ENCODE measurements at places on chromosomes 1 and 21. TPM values are rescaled to one million over a fixed set of nuclear protein-coding genes. Genes with fewer than 3 reads are reported as not detected.

FGR gene
- not detected for total RNA-seq

TRMT1L gene
- 20.4 TPM for total RNA-seq

LY9 gene
- not detected for total RNA-seq

- DNase-seq: peak; percentile 75
These were observed 15.5 kb upstream of the MAP3K7CL start for GRCh38 chr21:29114765-29115500.

DNA sequence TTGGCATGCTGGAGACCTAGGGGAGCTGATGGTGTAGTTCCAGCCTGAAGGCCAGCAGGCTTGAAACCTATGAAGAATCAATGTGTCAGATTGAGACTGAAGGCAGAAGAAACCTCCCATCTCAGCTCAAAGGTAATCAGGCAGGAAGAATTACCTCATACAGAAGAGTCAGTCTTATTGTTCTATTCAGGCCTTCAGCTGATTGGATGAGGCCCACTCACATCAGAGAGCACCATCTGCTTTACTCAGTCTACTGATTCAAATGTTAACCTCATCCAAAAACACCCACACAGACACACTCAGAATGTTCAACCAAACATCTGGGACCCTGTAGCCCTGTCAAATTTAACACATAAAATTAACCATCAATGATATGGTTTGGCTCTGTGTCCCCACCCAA, 13.7 kb upstream of the CCN1 start:
- DNase-seq: no peak

- DNase-seq: no peak
These were observed 6.7 kb downstream of the ELF3 start for GRCh38 chr1:202016811-202017748.

DNA sequence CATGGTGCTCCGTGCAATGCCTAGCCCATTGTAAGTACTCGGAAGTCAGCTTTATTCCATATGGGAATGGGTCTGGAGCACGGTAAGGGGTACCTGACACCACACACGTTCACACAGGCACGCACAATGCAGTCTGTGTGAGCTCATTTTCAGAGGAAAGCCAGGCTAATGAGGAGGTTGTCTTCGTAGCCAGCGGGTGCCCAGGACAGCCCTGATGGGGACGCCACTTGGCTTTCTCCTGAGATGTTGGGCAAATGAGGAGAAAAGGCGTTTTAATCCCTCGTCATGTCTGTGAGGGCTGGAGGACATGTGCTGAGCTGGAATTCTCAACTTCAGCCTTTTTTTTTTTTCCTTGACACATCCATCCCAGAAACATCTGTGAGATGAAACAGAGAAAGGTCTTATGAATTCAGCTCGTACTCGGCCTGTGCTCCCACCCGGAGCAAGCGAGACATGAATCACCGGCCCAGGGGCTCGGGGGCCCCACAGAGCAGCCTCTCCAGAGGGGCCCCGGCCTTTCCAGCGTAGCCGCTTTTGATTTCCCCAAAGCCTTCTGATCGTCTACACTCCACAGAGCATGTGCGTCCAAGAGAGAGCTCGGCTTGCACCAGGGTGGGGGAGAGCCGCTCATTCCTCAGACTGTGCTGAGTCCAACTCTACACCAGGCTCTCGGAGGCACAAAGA, 125.1 kb downstream of the EPHB2 start:
- no peak for DNase-seq

DNA sequence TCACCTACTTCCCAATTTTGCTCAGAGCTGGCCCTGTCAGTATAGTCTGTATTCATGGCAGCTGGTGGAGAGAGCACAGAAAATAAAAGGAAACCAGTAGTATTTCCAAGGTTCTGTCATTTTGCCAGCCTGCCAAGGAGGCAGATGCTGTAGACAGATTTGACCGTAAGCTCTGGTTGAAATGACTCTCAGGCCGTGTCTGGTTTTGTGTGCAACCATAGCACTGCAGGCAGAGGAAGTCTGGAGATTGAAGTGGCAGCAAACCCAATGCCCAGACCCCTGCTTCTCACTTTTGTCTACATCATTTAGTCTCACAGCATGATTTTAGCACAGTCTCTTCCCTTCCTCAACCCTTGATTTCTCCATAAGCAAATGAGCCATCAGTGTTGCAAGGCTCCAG, 291.7 kb downstream of the PAPPA2 start:
- no peak for DNase-seq

GRCh38 chr1:224061436-224061835, 52.5 kb upstream of the FBXO28 start:
- DNase-seq: no peak

DNA sequence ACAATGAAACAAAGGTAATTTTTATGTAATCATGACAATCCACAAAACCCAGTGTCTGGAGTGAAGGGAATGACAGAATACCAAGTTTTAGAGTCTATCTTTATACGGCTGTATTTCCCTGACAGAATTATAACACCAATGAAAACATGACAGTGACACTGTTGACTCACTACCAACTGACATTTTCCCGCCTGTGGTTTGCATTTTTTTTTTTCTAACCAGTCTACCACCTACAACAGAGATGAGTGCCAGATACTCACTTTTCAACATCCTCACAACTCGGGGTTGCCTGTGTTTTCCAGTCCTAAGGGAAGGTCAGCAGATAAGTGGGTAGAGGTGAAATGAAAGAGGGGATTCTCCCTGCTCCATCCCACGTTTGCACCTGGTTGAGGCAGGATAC, 118.9 kb downstream of the KCNJ6 start:
- peak; percentile 48 for DNase-seq
